Activated gamma-delta T cell (primary cell): ENCODE measurements at places on chromosomes 6 and 20.

DNA sequence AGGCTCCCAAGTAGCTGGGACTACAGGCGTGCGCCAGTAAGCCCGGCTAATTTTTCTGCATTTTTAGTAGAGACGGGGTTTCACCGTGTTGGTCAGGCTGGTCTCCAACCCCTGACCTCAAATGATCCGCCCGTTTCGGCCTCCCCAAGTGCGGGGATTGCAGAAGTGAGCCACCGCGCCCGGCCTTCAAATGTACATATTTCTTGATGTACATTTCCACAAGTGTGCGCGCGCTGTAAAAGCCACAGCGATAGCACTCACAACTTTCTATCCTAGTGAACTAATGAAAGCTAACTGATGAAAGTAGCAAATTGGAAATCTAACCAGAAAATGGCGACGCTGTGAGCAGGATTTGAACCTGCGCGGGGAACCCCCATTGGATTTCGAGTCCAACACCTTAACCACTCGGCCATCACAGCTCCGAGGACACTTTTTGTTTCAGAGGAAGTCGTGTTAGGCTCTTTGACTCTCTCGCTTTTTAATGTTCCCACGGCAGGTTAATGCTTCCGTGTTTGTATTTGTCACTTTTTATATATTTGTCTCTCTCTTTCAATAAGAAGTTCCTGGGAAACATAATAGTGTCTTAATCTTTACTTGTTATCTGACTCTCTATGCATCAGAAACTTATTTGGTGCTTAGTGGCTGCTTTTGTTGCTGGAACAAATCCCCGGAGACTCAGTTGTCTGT lies 199.4 kb upstream of the ZNF184 start:
- no peak for DNase-seq

DNA sequence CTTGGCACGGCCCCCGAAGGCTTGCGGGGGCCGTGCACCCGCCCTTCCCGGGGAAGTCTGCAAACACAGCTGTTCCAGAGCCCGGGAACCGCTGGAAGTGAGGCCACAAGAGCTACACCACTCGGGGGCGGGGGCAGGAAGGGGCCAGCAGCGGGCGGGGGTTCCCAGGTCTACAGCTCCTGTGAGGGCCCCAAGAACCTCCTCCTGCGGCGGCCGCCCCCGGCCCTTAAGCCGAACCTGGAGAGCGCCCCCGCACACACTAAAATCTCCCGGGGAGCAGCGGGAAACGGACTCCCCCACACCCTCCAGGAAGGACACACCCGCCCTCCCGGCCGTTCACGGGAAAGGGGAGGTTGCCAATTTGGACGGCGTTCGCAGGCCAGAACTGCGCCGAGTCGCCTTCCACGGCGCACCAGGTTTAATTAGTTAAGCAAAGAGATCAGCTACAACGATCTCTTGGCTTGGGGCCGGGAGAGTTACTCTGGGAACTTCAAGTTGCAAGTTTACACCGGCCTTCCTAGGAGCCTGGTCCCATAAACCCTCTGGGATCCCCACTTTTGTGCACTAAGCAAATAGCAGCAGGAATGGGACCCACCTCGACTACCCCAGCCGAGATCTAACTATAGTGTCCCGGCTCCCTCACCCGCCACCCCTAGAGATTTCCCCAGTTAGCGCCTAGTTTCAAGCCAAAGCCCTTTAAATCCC lies 1.7 kb downstream of the JAG1 start:
- no peak for DNase-seq

DNA sequence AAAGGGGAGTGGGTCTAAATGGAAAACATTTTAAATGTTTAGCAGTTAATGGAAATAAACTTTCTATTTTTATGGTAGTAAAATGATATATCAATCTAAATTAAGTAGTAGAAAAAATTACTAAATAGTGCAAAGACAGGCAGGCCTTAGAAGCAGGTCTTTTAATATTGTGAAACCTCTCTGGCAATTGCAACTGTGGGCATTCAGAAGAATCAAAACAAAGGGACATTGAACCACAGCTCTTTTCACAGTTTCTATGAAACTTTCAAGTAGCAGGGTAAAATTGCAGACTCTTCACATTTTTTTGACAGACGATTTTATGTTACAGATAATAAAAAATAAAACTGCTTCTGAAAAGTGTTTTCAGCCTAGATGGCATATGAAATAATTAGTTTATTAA lies 533.7 kb downstream of the BCKDHB start:
- no peak for DNase-seq

DNA sequence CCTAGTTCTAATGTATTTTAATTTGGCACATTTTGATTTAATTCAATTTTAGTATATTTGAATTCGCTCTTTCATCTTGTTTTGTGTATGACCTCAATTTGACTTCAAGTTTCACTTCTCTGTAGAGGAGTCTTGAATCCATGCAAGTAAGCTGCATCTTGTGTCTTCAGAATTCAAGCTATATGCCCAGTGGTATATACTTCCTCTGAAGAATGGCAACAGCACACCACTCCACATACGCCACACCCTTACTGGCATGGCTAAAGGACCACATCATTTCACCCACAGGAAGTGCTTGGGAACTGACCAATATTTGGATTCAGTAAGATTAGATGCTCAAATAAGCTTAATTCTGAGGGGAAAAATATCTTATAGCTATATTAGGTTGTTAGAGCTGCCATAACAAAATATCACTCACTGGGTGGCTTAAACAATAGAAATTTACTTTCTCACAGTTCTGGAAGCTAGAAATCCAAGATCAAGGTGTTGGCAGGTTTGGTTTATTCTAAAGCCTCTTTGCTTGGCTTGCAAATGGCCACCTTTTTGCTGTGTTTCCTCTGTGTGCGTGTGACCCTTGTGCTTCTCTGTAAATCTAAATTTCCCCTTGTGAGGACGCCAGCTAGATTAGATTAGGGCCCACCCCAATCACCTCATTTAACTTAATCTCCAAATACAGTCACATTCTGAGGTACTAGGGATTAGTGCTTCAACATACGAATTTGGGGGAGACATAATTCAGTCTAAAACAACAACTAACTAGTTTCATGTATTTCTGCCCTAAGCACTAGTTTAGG lies 2.8 kb upstream of the ASF1A start:
- DNase-seq = no peak

GRCh38 chr6:11437824-11438459 lies 99.6 kb upstream of the TMEM170B start:
- no peak for DNase-seq
